ENCODE measurements at places on chromosomes 16 and 17. TPM values are rescaled to one million over a fixed set of nuclear protein-coding genes. Genes with fewer than 3 reads are reported as not detected.

PLA2G10 gene
- total RNA-seq, result 0.18 TPM

HEATR3 gene
- 16.6 TPM for total RNA-seq

GALR2 gene
- not detected for total RNA-seq

DPEP1 gene
- total RNA-seq, result 0.53 TPM

KCTD19 gene
- 0.04 TPM for total RNA-seq

KCNJ16 gene
- 0.22 TPM for total RNA-seq

XYLT1 gene
- 6.1 TPM for total RNA-seq
